ENCODE measurements at places on chromosomes 6 and 20. TPM values are rescaled to one million over a fixed set of nuclear protein-coding genes. Genes with fewer than 3 reads are reported as not detected.

Gene PNPLA1
- not detected for total RNA-seq

Gene TM9SF4
- 49.2 TPM for total RNA-seq

Gene FRMD1
- total RNA-seq = not detected

Gene RIPPLY2
- not detected for total RNA-seq

Gene CALHM4
- total RNA-seq = not detected

Gene CLDN20
- not detected for total RNA-seq

Gene PEX6
- total RNA-seq = 26.0 TPM

Gene FRS3
- 4.7 TPM for total RNA-seq

Gene SPO11
- not detected for total RNA-seq

Gene PSMB8
- 352 TPM for total RNA-seq

Gene GABRR2
- total RNA-seq = 0.78 TPM

Gene DNAH8
- not detected for total RNA-seq

Gene LINC00237
- total RNA-seq = not detected

Gene RNF182
- not detected for total RNA-seq

Gene EPB41L1
- 0.41 TPM for total RNA-seq

Gene ZSCAN31
- total RNA-seq = 1.5 TPM

Gene MYB
- total RNA-seq = 82.5 TPM

Gene GMDS
- 36.9 TPM for total RNA-seq

Gene PXDC1
- 1.1 TPM for total RNA-seq

Gene DOK5
- total RNA-seq = 4.7 TPM

Gene NKX2-2
- not detected for total RNA-seq

Gene RUNX2
- total RNA-seq = 60.8 TPM

Measured in activated T-helper 2 cell treated with anti-CD3 and anti-CD28 coated beads, Interferon-gamma antibody, Interleukin-2, Interleukin-4, amounts not matched to agents 10 μg/mL and 5 μg/mL and 100 μg/mL, durations not matched to agents 14 hours and 24 hours and 36 hours (primary cell).